ENCODE measurements at places on chromosomes 2 and 18. TPM values are rescaled to one million over a fixed set of nuclear protein-coding genes. Genes with fewer than 3 reads are reported as not detected.
A peak's percentile ranks its signal among the peaks of the same experiment; 100 is the strongest.

- no peaks in the 10 kb centered on the region for H3K27me3 ChIP-seq
- H3K4me3 ChIP-seq, result no peak overlapping the region
- H3K4me1 ChIP-seq, result no peaks in the 10 kb centered on the region
- DNase-seq, result no peak
- peaks cover 42% of the 10 kb centered on the region for H3K36me3 ChIP-seq
These were observed 34.7 kb downstream of the KIDINS220 start for GRCh38 chr2:8802741-8803140.

GRCh38 chr18:13500227-13500865 is 226.0 kb downstream of the FAM210A start:
- no peak for DNase-seq
- no peak overlapping the region for H3K27ac ChIP-seq
- H3K4me1 ChIP-seq, result peaks cover 12% of the 10 kb centered on the region
- H3K4me3 ChIP-seq, result no peak overlapping the region
- H3K36me3 ChIP-seq, result no peaks in the 10 kb centered on the region

The GDF7 gene
- polyA plus RNA-seq, result 0.10 TPM

- no peaks in the 10 kb centered on the region for H3K36me3 ChIP-seq
- H3K27ac ChIP-seq, result no peak overlapping the region
- no peak for DNase-seq
- H3K4me1 ChIP-seq, result no peaks in the 10 kb centered on the region
- no peaks in the 10 kb centered on the region for H3K27me3 ChIP-seq
These were observed 725.6 kb upstream of the ID2 start for GRCh38 chr2:7956126-7956689.

- H3K27ac ChIP-seq, result no peak overlapping the region
- H3K36me3 ChIP-seq, result no peaks in the 10 kb centered on the region
- H3K4me3 ChIP-seq, result no peak overlapping the region
- no peaks in the 10 kb centered on the region for H3K4me1 ChIP-seq
- DNase-seq, result no peak
These were observed 157.2 kb downstream of the FMNL2 start for GRCh38 chr2:152492131-152492530.

DNA sequence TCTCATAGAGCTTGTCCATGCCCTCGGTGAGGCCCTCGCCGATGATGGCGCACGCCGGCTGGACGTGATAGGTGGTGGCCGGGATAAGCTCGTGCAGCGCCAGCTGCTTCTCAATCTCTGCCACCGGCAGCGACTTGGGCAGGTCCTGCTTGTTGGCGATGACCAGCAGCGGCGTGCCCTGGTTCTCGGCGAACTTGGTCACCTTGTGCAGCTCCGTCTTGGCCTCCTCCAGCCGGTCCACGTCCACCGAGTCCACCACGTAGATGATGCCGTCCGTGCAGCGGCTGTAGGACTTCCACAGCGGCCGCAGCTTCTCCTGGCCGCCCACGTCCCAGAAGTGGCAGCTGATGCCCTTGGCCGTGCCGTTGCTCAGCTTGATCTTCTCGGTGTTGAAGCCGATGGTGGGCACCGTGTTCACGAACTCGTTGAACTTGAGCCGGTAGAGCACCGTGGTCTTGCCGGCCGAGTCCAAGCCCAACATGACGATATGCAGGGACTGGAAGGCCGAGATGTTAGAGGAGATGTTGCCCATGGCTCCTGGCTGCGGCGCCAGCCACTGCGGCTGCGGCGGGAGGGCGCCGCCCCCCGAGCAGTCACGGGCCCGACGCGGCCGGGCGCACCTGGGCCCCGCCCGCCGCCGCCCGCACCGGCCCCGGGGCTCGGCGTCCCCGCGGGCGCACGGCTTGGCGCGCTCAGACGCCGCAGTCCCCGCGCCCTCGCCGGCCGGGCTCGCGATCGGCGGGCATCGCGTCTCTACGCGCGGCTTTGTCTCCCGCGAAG is 636 bp downstream of the ARL4C start:
- no peaks in the 10 kb centered on the region for H3K27me3 ChIP-seq
- peaks cover 43% of the 10 kb centered on the region for H3K4me1 ChIP-seq
- peak overlapping the region; percentile 75 for H3K4me3 ChIP-seq
- H3K36me3 ChIP-seq, result peaks cover 22% of the 10 kb centered on the region
